IMR-90 (cell line): ENCODE measurements at places on chromosomes 7 and 10. TPM values are rescaled to one million over a fixed set of nuclear protein-coding genes. Genes with fewer than 3 reads are reported as not detected.

Gene MICU1
- total RNA-seq, result 43.6 and 45.0 TPM in 2 replicates

- H3K4me3 ChIP-seq, result no peak overlapping the region
- H3K4me1 ChIP-seq, result no peaks in the 10 kb centered on the region
- H3K27me3 ChIP-seq, result no peaks in the 10 kb centered on the region
Measured at GRCh38 chr10:106136175-106136574, 1028.3 kb downstream of the SORCS1 start.

DNA sequence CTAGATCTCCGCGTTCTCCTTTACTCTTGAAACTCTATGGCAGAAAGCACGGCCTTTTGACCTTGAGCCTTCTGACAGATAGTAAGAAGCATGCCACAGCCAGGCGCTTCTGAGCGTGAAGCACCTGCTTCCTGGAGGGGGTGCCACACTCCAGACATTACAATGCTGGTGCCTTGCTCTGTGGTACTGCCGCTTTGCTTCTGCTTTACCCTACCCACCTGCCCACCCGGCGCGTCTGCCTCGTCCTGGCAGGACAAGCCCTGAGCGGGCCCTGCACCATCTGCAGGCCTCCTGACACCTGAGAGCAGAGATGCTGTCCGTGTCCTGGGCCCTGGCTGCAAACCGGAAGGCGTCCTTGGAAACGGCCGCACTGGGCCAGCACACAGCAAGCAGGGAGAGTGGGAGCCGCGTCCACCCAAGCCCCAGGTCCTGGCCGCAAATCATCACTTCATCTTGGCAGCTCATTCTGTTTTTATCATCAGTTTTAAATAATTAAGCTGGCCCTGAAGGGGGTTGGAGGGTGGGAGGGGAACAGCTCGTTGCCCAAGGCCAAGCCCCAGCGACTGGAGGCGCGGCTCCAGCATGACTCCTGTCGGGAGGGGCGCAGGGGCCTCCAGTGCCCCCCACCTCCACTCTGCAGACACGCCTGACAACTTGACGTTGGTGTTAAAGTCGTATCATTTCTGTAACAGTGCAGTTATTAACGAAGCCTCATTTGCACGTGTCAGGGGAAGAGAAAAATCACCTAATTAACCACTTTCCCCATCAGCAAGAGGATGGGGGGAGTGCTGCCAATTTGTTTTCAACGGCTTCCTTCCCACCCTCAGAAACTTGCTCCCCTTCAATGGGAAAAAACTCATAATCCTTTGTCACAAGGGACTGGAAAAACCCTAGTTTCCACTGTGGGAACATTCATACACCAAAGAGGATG, 132.2 kb downstream of the MAD1L1 start:
- DNase-seq, result no peak
- peaks cover 17% of the 10 kb centered on the region for H3K4me1 ChIP-seq
- H3K27ac ChIP-seq, result no peak overlapping the region

DNA sequence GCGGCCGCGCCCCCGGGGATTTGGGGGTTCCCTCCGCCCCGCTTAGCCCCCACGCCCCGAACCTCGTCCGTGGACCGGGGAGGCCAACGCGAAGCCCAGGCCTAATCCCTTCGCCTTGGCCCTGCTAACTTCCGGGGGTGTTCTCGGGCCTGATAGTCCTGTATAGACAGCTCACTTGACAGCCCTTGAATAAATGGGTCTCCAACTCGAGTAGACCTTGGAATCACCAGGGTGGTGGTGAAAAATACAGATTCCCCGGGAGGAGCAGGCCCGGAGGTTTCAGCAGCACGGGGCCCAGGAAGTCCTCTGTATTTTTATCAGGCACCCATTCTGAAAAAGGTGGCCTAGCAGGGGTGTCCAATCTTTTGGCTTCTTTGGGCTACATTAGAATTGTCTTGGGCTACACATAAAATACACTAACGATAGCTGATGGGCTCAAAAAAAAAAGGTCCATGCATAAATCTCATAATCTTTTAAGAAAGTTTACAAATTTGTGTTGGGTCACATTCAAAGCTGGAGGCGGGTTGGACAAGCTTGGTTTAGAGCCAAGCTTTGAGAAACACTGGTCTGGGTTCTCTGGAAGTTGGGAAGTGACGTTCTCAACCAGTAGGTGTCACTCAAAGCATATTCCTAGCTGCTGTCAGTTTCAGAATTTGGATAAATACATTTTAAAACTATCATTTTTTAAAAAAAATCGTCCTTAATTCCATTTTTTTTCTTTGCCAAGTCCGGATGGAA, 221.7 kb downstream of the PHTF2 start:
- peak overlapping the region; percentile 92 for H3K27ac ChIP-seq
- no peak overlapping the region for H3K4me3 ChIP-seq
- H3K4me1 ChIP-seq, result peaks cover 5% of the 10 kb centered on the region
- no peaks in the 10 kb centered on the region for H3K27me3 ChIP-seq
- DNase-seq, result peak; percentile 91
- H3K36me3 ChIP-seq, result no peaks in the 10 kb centered on the region

DNA sequence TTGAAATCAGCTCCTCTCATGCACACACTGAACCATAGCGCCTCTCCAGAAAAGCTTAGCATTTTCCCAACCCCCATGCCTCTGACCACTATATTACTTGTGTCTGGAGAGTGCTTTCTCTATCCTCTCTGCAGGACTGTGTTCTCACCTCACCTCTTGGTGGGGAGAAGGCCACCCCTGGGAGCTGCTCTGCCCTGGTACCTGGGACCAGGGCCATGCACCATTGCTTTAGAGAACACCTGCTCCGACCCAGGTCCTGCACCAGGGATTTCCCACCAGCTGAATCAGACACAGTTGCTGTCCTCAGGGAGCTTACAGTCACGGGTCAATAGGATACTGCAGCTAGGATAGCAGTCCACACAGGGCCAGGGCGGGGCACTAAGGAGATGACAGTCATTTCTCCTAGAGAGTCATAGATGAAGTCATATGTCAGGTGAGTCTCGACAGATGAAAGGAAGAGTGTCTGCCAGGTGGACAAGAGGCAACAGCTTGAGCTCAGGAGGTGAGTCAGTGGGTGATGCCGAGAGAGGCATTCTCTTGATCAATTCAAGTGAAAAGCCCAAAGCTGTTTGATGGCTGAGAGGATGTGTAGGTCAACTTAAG, 619 bp upstream of the LMTK2 start:
- H3K27me3 ChIP-seq, result no peaks in the 10 kb centered on the region
- no peaks in the 10 kb centered on the region for H3K36me3 ChIP-seq
- H3K4me3 ChIP-seq, result no peak overlapping the region
- no peak for DNase-seq
- no peak overlapping the region for H3K27ac ChIP-seq
- no peaks in the 10 kb centered on the region for H3K4me1 ChIP-seq

Gene SFXN3
- 53.3 and 64.7 TPM in 2 replicates for total RNA-seq

Gene PDE1C
- 53.3 and 61.5 TPM in 2 replicates for total RNA-seq

GRCh38 chr10:69345402-69345801, 67.1 kb downstream of the HK1 start:
- H3K4me1 ChIP-seq, result peaks cover 9% of the 10 kb centered on the region
- no peak overlapping the region for H3K27ac ChIP-seq
- H3K4me3 ChIP-seq, result no peak overlapping the region
- no peak for DNase-seq

Gene KEL
- total RNA-seq, result not detected in 2 replicates

DNA sequence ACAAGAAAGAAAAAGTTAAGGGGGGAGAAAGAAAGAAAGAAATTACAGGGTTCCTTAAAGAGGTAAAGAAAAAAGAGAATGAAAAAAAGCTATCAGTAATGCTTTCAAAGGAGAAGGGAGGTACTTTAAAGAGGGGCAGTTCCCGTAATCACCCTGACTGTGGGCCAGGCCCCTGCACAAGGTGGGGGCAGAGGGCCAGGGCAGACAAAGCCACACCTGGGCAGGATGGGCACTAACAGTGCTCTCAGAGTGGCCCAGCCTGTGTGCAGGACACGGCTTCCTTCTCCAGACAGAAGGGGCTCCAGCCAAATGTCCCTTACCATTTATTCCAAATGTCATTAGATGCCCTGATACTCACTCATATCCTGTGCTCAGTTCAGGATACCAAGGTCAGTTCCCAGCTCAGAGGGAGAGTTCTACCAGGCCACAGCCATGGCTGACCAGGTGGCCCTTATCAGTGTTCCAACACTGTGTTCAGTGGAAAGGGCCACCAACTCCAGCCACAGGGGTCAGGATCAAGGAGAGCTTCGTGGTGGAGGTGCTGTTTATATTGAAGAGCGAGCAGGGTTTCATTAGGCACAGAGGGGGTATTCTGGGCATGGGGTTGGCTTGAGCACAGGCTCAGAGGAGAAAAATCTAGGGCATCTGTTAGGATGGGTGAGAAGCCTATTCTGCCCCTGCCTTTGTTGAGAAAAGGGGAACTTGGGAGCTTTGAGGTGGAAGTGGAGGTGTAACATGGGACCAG, 29.9 kb downstream of the DPCD start:
- no peak overlapping the region for H3K27ac ChIP-seq
- no peak overlapping the region for H3K4me3 ChIP-seq

GRCh38 chr10:93465806-93466675, 16.1 kb downstream of the MYOF start:
- DNase-seq, result peak; percentile 90
- H3K4me3 ChIP-seq, result no peak overlapping the region
- H3K27me3 ChIP-seq, result no peaks in the 10 kb centered on the region
- peaks cover 9% of the 10 kb centered on the region for H3K36me3 ChIP-seq

Gene METTL27
- 1.7 and 2.3 TPM in 2 replicates for total RNA-seq

DNA sequence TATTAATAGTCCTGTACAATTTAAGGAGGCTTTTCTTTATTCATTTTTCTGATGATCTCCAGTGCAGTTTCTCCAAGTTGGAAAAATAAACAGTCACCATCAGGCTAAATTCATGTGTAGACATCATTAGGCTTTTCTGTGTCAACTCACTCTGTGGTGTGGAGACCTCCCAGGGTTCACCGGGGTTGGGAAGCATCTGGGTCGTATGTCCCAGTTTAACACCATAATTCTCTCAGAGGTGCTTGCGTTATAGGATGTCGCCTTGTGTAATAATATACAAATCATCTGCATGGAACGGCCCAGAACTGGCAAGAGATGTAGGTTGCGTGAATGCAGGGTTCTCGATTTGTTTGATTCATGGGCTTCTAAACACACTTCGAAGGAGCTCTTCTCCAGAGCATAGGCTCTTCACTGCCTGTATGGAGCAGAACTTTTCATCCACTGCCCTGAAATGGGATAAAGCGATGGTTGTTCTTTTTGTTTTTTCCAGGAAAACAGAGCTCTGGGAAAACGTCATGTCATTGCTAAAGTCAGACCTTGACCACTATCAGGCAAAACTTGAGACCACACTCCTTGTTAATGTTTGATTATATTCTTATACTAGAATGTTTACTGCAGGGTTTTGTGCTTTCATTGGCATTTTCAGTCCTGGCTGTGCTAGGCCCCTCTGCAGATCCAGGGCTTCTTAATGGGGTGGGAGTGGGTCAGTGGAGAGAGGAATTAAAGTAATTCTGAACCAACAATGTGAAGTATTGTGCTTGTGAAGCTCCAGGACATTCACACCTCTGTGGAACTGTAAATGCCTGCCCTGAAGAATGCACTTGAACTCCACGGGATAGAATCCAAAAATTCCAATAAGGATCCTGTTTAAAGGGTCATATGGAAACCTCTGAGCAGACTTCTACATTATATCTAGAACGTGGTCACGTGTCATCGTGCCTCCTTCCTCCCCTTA, 172.8 kb downstream of the TRIL start:
- no peak overlapping the region for H3K4me3 ChIP-seq
- no peaks in the 10 kb centered on the region for H3K27me3 ChIP-seq

Gene TSPAN12
- 0.72 and 1.1 TPM in 2 replicates for total RNA-seq

DNA sequence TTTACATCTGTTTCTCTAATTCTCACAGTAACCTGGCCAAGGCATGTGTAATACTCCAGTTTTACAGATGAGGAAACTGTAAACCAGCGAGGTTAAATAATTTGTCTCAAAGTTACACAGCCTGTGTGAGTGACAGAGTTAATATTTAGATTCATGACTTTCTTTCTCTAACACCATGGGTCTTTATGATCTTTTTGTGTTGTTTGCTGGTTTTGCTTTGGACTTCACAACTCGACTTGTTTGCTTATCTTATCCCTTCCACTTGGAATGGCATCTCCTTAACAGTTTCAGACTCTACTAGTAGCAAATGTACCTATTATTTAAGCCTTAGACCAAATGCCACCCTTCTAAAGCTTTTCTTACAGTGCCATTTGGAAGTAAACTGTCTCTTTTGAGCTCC, 34.4 kb downstream of the MXI1 start:
- peaks cover 5% of the 10 kb centered on the region; the same call in 1 of the 2 replicates for H3K36me3 ChIP-seq
- no peak overlapping the region for H3K27ac ChIP-seq
- no peak for DNase-seq
- H3K4me3 ChIP-seq, result no peak overlapping the region
- no peaks in the 10 kb centered on the region for H3K27me3 ChIP-seq
- H3K4me1 ChIP-seq, result no peaks in the 10 kb centered on the region

- H3K4me3 ChIP-seq, result no peak overlapping the region
- H3K36me3 ChIP-seq, result no peaks in the 10 kb centered on the region
- no peak for DNase-seq
- peaks cover 5% of the 10 kb centered on the region; the same call in 1 of the 2 replicates for H3K4me1 ChIP-seq
Measured at GRCh38 chr10:72085166-72085565, 3.2 kb downstream of the SPOCK2 start.

GRCh38 chr10:104707602-104708459, 66.7 kb downstream of the SORCS3 start:
- no peak overlapping the region for H3K27ac ChIP-seq
- H3K4me3 ChIP-seq, result no peak overlapping the region
- no peaks in the 10 kb centered on the region for H3K36me3 ChIP-seq
- no peak for DNase-seq
- no peaks in the 10 kb centered on the region for H3K27me3 ChIP-seq

Gene FAM200A
- total RNA-seq, result 5.9 and 10.3 TPM in 2 replicates

DNA sequence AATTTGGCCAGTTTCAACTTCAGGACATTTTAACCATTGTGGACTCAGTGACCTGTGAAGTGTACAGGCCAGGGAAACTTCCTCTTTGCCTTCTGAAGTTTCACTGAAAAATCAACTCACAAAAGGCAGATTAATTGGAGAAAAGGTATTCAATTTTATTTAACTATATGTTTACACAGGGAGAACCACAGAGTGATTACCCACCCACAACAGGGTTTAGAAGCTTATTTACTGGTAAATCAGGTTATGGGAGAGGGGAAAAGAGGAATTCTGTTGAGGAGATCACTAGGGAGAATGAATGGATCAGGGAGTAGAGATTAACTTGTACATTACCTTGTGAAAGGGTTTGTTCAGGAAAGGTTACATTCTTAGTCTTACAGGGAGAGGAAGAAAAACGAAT, 1.7 kb upstream of the AKR1D1 start:
- no peaks in the 10 kb centered on the region for H3K4me1 ChIP-seq
- H3K36me3 ChIP-seq, result no peaks in the 10 kb centered on the region
- H3K4me3 ChIP-seq, result no peak overlapping the region
- no peak overlapping the region for H3K27ac ChIP-seq
- no peak for DNase-seq

DNA sequence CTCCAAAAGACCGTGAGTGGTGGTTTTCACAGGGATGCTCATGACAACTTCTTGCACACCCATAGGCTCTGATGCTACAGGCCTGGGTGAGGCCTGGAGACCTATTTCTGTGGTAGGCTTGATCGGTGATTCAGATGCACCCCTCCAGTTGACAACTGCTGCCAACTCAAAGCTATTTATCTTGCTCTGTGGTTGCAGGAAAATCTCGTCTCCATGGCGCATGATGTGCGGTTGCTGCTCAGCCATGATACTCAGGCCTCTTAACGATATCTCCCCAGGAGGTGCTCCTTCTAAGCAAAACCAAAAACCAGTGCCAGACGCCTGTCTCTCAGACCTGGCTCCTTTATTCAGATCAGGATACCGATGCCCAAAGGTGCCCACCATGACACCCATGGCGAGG, 31.4 kb downstream of the C10orf90 start:
- no peaks in the 10 kb centered on the region for H3K36me3 ChIP-seq
- no peaks in the 10 kb centered on the region for H3K27me3 ChIP-seq
- H3K27ac ChIP-seq, result no peak overlapping the region
- H3K4me3 ChIP-seq, result no peak overlapping the region
- DNase-seq, result no peak
- no peaks in the 10 kb centered on the region for H3K4me1 ChIP-seq

GRCh38 chr10:122419016-122419415, 35.4 kb upstream of the ARMS2 start:
- H3K36me3 ChIP-seq, result peaks cover 2% of the 10 kb centered on the region; the same call in 1 of the 2 replicates
- no peak for DNase-seq
- no peak overlapping the region for H3K4me3 ChIP-seq
